ENCODE measurements at places on chromosomes 7 and 10.

- DNase-seq: peak; percentile 52
Measured at GRCh38 chr7:76037310-76037709, 10.5 kb downstream of the STYXL1 start.

GRCh38 chr7:25117226-25118047, 7.6 kb downstream of the CYCS start:
- no peak for DNase-seq

DNA sequence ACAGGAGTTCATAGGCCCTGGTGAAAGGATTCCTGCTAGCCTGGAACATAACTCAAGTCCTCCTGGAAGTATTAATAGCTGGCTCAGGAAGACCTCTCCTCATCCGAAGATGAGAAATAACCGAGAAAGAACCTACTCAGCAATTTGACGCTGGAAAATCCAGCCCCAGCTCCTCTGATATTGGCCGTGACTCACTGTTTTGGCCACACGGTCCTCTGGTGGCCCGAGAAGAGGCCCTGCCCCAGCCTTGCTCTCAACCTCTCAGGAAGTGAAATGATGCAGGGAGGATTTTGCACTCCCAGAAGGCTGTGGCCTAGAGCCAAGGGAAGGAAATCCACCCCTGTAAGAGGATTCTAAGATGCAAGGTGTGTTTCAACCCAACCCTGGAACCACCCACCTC, 121.6 kb downstream of the MTPAP start:
- no peak for DNase-seq

- DNase-seq: no peak
Measured at GRCh38 chr7:80225361-80225760, 90.7 kb downstream of the GNAI1 start.

DNA sequence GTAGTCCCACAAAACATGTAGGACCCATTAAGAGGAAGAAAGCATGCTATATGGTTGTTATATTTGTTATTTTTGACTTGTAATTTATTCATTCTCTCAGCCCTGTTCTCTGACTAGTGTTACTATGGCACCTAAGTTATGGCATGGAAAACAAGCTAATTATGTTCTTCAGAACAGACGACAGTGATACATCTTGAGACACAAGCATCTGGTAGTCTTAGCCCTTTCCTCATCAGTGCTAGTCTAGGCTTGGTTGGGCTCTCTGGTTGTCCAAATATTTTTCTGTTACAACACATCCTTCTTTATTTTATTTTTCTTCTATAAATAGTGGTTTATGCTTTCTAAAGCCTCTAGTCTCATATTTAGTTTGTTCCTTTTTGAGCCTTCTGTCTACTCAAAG, 308.3 kb upstream of the KAT6B start:
- DNase-seq: peak; percentile 23

DNA sequence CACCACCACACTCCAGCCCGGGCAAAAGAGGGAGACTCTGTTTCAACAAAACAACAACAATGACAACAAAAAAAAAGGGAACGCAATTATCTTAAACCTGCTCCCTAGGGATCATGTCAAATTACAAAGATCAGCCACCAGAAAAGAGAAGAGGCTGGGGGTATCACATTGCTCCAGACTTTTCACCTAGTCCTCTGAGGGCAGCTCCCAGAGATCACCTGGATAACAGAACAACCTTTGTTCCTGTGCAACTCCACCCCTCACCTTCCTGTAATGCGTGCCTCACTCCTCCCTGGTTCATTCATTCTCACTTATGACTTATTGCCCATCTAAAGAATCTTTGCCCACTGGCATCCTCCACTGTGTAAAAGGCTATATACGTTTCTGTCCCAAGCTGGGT, 31.8 kb downstream of the SVOPL start:
- DNase-seq: no peak

DNA sequence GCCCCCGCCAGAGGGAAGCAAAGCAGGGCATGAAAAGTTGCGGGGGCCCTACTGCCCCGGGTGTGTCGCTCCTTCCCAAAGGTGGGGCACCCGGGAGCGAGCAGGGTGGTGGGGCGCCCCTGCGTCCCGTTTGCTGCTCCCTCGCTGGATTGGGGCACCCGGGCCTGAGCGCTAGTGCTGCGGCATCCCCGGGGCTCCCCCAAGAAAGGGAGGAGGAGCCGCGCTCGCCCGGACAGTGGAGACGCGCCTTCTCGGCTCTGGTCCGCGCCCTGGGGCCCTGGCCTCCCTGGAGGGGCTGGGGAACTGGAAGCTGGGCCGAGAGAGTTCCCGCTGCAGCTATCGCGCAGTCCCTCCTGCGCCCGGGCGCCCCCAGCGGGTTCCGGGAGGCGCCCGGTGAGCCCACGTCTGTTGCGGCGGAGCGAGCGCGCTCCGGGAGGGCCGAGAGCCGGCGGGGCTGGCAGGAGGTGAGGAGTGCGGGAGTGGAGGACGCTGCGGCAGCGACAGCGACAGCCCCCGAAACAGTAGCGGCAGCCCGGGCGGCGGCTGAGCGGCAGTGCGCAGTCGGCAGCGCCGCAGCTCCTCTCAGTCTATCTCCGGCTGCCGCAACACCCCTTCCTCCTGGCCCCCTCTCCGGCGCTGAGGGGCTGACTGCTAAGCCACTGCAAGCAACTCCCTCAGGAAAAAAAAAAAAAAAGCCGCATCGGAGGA, 504 bp upstream of the BMPER start:
- peak; percentile 40 for DNase-seq

GRCh38 chr10:102368077-102368476, 27.4 kb upstream of the NFKB2 start:
- no peak for DNase-seq

GRCh38 chr10:74932648-74933047, 106.2 kb downstream of the KAT6B start:
- DNase-seq: no peak

DNA sequence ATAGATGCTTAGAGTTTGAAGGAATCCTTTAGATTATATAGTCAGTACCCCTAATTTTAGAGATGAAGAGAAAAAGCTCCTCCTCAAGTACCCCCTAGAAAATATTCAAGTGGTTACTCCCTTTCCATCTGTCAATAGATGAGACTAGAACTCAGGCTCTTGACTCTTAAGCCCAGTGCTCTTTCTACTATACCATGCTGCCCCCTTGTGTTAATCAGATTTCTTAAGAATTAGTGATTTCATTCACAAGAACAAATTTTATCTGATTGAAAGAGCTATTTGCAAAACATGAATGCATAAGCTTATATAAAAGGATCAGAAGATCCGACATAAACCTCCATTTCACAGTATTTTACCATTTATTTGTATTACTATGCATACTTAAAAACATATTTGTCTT, 179.3 kb downstream of the TFEC start:
- peak; percentile 14 for DNase-seq

GRCh38 chr7:34659472-34660075, 1.6 kb downstream of the NPSR1 start:
- no peak for DNase-seq

DNA sequence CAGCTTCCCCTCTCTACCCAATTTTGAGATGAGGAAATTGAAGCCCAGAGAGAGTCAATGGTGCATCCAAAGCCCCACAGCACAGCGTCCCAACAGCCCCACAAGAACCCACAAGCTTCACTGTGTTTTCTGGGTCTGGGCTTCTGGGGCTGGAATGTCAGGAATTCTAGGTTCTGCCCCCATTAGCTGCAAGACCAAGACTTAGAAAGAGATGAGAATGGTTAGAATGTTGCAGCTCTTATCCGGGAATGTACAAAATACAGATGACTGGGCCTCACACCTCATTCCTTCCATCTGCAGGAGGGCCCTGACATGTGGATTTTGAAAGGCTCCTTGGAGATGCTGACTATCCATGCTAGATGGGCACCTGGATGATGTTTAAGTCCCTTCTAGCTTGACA, 6.0 kb upstream of the SGPL1 start:
- DNase-seq: no peak

DNA sequence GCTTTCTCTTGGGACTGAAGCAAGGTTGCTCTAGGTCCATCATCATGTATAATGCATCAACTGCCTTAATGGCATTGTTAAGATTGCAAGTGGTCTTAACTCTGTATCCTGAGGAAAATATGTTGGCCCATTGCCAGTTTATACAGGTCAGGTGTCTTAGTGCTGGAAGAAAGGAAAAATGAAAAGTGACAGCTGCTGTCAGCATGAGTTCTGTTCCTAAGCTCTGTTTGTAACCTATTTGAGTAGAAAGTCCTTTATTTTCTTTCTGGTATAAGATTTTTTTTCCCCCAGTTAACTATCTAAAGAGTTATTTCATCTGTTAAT, 127.2 kb downstream of the SRI start:
- DNase-seq: no peak

DNA sequence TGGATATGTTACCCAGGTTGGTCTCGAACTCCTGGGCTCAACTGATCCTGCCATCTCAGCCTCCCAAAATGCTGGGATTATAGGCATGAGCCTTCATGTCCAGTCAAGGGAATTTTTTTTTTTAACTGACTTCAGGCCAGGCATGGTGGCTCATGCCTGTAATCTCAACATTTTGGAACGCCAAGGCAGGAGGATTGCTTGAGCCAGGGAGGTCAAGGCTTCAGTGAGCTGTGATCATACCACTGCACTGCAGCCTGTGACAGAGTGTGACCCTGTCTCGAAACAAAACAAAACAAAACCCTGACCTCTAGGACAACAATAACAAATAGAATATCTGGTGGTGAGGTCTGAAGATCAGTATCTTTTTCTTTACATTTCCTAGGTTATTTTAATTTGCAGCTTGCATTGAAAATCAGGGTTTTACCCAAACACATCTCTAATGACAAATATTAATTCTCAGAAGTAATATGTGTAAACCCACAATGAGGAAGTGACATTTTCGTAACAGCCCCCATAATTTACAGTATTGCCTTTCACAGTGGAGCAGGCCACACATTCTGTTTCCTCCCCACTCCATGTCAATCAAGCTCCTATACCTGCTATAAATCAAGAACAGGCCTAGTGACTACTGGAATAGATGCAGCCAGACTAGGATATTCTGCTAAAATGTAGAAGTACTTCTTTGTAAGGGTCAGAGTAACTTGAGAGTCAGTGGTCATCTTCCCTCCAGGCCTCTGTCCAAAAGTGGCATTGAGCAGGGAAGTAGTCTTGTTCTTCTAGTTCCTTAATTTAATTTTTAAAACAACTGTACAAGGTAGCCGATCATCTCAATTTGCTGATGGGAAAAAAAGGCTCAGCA, 43.3 kb upstream of the ECHDC3 start:
- DNase-seq: no peak

DNA sequence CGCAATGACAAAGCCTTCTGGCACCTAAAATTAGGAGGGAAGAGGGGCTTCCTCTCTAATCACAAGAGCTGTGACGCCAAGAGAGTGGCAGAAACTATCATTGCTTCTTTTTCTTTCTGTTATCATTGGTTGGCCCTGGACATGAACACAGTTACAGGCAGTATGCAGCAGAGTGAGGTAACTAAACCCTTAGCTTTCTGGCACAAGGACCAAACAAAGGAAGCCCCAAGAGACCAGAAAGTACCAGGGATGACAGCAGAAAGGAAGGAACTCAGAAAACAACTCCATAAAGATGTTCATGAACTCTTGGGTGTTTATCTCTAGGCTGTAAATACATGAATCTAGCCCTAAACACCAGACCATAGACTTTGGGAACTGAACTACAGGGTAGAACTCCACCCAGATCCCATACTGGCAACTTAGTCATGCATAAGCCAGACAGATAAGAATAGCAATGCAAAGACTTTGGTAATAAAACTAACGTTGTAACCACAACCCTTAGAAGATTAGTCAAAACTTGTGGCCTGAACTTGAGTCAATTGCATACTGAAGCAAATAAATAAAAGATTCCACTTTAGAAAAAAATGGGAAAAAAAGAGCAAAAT, 195.7 kb upstream of the PTN start:
- peak; percentile 74 for DNase-seq

- peak; percentile 62 for DNase-seq
Measured at GRCh38 chr7:29877196-29877595, 70.9 kb downstream of the WIPF3 start.

- no peak for DNase-seq
Measured at GRCh38 chr10:6542999-6543430, 37.1 kb downstream of the PRKCQ start.

GRCh38 chr10:112467541-112468075, 20.6 kb downstream of the VTI1A start:
- no peak for DNase-seq

- no peak for DNase-seq
Measured at GRCh38 chr7:50822110-50822509, 39.4 kb upstream of the GRB10 start.

DNA sequence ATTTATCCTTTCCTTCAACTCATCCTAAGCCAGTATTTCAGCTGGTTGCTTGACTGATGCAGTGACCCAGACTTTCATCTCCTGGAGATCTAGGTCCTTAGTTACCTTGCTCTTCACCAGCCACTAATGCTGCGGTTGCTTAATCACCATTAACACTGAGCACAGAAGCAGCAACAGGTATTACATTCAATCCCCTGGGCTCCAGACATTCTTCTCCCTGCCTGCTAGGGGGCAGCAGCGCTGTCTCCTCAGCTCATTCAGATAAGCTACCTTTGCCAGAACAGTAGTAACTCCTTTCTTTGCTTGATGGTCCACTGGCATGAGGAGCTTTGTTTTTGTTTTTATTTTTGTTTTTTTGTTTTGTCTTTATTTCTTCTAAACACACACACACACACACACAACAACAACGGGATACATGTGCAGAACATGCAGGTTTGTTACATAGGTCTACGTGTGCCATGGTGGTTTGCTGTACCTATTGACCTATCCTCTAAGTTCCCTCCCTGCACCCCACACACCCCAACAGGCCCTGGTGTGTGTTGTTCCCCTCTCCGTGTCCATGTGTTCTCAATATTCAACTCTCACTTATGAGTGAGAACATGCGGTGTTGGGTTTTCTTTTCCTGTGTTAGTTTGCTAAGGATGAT, 1043.2 kb upstream of the C7orf33 start:
- peak; percentile 48 for DNase-seq

- peak; percentile 64 for DNase-seq
Measured at GRCh38 chr7:102119213-102119651, 167.4 kb upstream of the SH2B2 start.

DNA sequence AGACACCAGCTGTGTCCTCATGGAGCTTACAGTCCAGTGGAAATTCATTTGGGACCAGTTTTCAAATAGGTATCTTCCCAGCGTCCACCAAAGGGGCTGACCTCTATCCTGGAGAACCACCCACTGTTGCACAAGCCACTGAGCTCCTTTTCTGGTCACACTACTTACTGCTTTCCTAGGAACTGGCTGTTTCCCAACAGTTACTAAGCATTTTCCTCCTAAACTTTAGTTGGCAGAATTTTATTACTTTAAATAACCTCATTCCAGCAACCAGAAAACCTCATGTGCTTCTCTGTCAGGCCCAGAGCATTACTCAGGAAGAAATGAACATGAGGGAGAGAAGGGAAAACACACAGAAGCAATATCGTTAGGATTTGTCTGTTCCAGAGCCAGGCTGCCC, 183.1 kb downstream of the GPAM start:
- no peak for DNase-seq

Measured in mammary epithelial cell (primary cell).